Activated T-cell treated with anti-CD3 and anti-CD28 coated beads for 48 hours (primary cell): ENCODE measurements at places on chromosomes 12 and 14.

- DNase-seq = no peak
These were observed 148.3 kb upstream of the GRIN2B start for GRCh38 chr12:14129611-14130195.

- DNase-seq = no peak
These were observed 167.4 kb downstream of the DICER1 start for GRCh38 chr14:94989946-94990345.

DNA sequence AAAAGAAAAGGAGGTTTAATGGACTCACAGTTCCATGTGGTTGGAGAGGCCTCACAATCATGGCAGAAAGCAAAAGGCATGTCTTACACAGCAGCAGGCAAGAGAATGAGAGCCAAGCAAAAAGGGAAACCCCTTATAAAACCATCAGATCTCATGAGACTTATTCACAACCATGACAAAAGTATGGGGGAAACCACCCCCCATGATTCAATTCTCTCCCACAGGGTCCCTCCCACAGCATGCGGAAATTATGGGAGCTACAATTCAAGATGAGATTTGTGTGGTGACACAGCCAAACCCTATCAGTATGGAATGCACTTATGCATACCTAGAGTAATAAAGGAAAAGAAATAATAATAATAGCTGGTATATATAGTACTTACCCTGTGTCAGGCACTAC lies 4.5 kb upstream of the GLIPR1 start:
- peak; percentile 34 for DNase-seq

DNA sequence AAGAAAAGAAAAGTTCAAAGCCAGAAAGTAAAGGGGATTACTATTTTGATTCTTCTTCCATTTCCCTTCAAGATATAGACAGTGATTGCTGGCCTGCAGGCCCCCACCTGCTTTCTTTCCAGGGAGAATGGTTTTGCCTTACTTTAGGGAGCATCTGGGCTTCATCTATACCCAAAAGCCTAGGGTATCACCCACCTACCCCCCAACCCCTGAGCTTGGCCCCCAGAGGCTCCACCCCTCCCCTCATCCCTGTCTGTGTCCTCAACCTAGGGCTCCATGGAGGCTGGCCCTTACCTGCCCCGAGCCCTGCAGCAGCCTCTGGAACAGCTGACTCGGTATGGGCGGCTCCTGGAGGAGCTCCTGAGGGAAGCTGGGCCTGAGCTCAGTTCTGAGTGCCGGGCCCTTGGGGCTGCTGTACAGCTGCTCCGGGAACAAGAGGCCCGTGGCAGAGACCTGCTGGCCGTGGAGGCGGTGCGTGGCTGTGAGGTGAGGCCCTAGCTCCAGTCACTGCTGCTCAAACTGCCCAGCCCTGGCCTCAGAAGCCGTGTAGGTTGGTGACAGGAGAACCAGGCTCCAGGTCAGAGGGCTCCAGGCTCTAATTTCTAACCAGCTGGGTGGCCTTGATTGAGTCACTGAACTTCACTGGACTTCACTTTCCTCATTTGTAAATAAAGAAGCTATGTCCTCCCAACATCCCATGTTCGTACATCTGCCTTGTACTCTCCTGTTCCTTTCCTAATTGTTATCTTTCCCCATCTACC lies 13.6 kb downstream of the ARHGEF40 start:
- DNase-seq = no peak

GRCh38 chr12:75086091-75087038 lies 123.3 kb downstream of the KCNC2 start:
- no peak for DNase-seq

DNA sequence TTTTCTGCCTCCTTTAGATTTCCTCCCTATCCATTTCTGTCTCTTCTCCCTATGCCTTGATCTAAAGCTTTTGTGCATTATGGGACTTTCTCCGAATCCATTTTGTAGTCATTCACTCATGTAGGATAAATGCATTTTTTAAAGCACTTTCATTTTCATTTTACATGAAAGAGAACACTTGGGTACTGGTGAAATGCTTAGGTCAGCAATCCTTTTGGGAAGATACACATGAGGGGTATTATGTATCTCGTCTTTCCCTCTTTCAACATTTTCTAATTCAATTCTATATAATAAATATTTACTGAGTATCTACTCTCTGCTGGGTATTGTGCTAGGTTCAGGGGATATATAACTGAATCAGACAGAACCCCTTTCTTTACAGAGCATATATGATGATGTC lies 577.6 kb downstream of the NRXN3 start:
- no peak for DNase-seq

DNA sequence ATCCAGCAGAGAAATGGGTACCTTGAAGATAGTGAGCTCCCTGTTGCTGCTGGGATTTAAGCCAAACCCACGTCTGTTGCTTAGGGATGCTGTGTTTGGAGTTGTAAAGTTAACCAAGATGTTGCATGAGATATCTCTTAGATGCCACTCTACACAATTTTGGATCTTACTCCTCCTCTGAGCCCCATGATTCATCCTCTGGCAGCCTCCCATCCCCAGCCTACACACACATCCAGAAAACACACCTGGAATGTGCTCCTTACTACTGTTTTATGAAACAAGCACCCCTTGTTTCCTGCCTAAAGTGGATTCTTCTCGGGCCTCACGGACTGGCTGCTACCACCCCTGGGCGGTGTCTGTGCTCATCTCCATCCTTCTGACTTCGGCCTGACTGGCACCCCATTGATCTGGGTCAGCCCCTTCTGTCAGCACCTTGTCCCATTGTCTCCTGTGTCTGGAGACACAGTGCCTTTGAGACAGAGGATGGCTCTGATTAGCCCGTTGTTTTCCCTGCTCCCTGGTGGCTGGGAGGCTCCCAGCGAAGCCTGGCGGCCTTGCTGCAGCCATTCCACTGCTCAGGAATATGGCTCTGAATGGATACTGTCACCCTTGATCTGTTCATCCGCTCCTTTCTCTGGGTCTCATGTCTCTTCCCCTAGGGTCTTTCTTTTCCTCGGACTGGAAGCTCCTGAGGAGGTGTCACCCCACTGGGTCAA lies 24.3 kb downstream of the TSPAN9 start:
- DNase-seq = no peak

DNA sequence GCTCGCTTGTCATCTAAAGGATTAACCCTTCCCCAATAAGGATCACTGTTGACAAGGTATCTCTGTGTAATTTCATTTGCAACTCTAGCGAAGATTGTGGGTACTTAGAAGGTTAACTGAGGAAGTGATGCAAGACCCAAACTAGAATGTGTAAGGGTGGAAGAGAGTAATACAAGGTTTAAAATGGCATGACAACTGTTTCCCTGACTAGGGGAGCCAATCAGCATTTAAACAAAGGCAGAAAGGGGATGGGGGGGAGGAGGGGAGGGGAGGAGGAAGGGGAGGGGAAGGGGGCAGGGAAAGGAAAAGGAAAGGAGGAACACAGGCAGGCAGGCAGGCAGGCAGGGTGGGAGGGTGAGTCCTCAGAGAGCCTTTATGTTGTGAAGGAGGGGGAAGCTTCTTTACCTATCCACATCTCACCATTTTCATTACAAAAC lies 31.1 kb downstream of the NRDE2 start:
- DNase-seq = no peak

DNA sequence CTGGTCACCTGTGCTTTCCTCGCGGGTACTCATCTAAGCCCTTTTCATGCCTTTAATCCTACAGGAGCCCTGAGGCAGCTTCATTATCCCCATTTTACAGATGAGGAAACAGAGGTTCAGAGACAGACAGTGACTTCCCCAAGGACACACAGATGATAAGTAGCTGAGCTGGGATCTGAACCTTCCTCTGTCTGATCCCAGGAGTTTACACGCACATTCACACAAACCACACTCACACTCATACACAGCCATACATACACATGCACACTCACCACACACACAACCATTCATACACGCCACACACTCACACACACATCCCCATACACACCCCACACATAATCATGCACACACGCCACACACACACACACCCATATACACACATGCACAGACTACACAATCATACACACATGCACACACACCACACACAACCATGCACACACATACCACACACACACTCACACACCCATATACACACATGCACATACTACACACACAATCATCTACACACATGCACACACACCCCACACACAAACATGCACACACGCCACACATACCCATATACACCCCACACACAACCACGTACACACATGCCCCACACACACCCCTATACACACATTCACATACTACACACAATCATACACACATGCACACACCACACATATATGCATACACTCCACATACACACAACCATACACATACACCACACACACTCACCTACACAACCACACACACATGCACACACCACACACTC lies 2.7 kb downstream of the TMEM119 start:
- no peak for DNase-seq

GRCh38 chr14:54087376-54087775 lies 130.8 kb upstream of the BMP4 start:
- no peak for DNase-seq

DNA sequence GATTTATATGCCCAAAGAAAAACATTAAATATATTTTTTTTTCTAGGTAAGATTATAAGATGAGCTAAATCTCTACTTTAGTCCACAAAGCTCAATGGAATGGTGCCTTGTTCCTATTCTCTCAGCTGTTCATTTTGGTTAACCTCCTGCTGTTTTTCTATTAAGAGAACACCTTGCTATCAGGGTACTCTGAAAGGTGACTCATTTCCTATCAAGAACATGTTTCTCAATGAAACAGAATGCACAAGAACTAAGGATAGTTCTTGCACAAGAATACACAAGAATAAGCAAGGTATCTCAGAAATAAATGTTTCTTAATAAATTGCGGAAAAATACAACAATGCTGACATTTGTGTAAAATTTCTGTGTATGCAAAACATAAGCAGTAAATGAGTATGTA lies 14.1 kb downstream of the ABCD2 start:
- no peak for DNase-seq

- peak; percentile 4 for DNase-seq
These were observed 891 bp downstream of the PLEKHA5 start for GRCh38 chr12:19130224-19131024.

DNA sequence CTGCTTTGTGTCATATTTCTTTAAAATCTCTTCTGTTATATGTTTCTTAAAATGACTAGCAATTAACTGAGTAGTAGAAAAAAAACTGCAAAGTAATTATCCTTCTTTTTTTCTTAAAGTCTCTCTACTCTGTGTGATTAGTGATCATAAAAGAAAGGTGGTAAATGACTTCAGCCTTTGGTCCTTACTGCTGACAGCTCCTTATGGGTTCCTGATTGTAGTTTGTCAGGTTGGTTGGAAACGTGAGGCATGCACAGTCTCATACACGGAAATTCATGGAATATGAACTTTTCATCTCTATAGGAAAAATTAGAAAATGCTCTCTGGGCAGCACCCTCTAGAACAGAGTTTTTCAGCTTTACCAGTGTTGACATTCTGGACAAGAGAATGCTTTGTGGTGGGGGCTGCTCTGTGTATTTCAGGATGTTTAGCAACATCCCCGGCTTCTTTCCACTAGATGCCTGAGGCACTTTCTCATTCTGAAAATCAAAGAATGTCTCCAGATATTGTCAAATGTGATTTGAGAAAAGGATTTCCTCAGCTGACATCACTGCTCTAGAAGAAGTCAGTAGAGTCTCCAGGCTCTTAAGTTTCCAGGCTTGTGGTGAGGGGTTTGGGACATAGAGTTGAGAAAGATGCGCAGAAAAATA lies 121.0 kb downstream of the PIK3C2G start:
- DNase-seq = no peak

GRCh38 chr12:132776816-132777568 lies 15.4 kb upstream of the ANKLE2 start:
- DNase-seq = no peak

- DNase-seq = no peak
These were observed 22.7 kb upstream of the PNMA1 start for GRCh38 chr14:73736842-73737241.

- DNase-seq = no peak
These were observed 408.5 kb upstream of the RGS6 start for GRCh38 chr14:71523630-71524319.

GRCh38 chr14:105430565-105430964 lies 10.9 kb downstream of the MTA1 start:
- DNase-seq = no peak

- DNase-seq = no peak
These were observed 102.9 kb downstream of the DPF3 start for GRCh38 chr14:72790887-72791566.

- no peak for DNase-seq
These were observed 87.7 kb downstream of the PTPRB start for GRCh38 chr12:70549340-70550179.

- DNase-seq = no peak
These were observed 222.6 kb downstream of the NUAK1 start for GRCh38 chr12:105915997-105916759.
